Stimulated activated CD4-positive, alpha-beta T cell treated with anti-CD3 and anti-CD28 coated beads, Interleukin-4, amount 100 ng/mL, for 1 hour (primary cell): ENCODE measurements at places on chromosomes 6 and 20.
A peak's percentile ranks its signal among the peaks of the same experiment; 100 is the strongest.

DNA sequence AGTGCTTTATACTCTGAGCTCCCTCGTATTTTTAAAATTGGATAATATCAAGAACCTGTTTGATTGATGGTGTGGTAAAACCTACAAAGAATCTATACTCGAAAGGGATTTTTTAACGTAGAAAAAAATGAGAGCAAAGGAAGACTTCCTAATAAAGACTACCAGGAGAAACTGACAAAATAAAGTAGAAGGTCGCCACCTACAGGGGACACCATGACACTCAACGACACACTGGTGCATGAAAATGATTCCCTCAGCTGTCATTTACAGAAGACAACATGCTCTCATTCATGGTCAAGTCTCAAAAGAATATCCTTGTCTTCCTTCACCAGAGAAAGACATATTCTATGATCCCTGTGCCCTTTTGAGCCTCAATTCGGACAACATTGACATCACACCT, 10.1 kb upstream of the NHSL1 start:
- peak; percentile 20 for DNase-seq

GRCh38 chr6:116010790-116011401, 49.8 kb downstream of the FRK start:
- peak; percentile 42 for DNase-seq

DNA sequence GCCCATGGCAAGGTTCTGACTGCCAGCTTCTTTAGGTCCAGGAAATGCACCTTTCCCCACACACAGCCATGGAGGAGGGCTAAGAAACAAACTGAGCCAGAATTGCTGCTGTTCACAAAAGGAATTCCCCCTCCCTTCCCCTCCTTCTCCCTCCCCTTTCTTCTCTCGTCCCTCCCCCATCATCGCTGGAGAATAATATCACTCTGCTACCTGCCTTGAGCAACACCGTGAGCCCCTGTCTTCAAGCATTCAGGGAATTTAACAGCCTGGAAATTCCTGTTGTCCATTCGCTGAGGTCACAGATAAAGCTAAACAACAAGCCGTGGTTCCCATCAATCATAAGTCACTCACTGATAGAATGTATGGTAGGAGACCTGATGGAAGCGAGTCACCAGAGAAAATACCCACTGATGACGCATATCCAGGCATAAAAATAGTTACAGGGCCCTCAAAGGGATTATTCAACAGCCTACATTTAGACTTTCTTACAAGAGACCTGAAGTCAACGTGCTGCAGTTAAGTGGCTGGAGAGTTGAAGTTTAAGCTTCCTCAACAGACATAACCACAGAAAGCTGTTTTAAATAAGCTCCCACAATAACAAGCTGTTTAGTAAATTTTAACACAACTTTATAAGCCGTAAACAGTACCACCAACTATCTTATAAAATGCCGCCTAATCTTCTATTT, 59.7 kb downstream of the HIVEP2 start:
- no peak for DNase-seq

- DNase-seq, result no peak
These were observed 299.1 kb upstream of the KCNQ5 start for GRCh38 chr6:72322771-72323170.

DNA sequence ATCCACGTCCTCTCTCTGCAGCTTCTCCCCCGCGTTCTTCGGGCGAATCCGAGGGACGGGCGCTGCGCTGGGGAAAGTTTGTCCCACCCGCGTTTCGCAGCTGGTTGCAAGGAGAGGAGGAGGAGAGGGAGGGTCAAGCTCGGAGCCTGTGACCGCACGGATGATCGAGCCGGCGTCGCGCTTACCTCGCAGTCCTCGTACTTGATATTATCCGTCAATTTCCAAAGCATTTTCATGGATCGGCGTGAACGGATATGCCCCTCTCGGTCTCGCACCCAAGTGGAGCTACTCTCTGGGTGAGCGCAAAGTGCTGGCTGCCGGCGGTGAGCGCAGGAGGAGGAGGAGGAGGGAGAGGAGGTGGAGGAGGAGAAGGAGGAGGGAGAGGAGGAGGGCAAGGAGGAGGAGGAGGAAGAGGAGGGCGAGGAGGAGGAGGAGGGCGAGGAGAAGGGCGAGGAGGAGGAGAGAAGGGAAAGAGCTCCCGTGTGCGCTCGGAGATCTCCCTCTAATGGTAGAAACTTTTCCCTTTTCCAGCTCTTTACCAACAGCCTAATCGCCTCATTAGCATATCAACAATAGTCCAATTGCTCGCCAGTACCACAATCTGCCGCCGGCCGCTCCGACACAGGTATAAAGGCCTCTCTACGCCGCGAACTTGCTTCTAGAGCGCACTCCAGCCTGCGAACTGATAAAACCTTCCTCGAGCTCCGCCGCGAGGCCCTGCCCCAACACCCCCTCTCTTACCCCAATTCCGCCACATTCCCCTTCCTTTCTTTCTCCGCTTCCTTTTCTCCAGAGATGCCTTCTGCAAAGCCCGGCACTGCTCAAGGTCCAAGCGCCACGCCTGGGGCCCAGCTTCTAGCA, at the start of gene TFAP2A:
Gene TFAP2A (minus strand): TSS at position 319 of the 861 bp plus-strand sequence. CDS start 83 bp downstream, at position 236.
- DNase-seq, result no peak

DNA sequence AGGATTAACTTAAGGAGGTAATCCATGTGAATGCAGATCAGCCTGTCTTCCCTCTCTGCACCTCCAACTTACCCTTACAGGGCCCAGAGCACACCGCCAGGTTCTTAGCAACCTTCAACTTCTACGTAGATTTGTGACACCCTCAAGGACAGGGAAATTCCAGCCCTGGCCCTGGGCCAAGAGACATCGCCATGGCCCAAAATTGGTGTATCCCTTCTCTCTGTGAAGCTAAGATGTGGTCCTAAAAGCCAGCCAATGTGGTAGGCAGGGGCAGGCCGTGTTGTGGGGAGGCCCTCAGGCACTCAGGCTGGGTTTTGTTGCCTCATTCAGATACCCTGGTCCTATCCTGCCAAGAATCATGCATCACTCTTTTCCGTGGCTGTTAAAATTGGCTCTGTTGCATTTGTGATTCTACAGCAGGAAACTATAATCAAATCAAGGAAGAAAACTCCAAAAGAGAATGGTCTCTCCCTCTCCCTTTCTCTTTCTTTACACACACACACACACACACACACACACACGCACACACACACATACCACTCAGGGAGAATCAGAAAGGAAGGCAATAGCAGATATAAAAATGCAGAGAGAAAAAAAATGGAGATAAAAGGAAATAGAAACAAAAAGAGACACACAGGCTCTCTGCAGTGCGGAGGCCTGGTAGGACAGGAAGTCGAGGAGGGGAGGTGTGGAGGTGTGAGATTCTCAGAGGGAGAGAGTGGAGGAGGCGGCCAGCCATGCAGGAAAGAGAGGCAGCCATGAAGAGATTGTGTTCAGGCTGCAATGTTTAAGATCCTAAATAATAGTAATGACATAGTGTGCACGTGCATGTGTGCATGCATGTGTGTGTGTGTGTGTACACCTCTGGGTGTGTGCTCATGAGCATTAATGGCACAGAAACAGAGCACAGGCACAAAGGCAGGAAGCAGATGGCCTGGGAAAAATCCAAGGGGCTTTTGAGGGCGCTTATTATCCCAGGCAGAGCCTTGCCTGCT, 201.8 kb upstream of the LRFN2 start:
- peak; percentile 39 for DNase-seq

- DNase-seq, result no peak
These were observed 87.7 kb downstream of the CDH22 start for GRCh38 chr20:46220455-46221207.

DNA sequence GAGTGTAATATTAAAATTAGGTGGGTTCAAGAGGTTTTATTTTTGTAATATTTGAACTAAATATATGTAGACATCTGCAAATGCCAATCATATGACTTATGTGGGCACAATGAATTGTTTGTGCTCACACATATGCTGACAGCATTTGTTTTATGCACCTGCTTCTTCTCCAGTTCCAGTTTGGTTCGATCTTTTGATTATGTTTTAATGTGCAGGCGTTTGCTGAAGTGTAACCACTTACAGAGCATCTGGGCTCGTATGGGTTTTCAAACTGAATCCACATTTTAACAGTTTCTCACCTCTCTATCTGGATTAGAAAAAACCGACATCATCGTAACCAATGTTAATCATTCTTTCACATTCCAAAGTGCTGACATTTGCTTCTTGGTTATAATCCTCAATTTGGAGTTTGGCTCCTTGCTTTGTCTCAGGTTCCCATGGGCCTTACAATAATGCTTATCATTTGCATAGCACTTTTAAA, 129.1 kb upstream of the SPACA1 start:
- DNase-seq, result no peak

DNA sequence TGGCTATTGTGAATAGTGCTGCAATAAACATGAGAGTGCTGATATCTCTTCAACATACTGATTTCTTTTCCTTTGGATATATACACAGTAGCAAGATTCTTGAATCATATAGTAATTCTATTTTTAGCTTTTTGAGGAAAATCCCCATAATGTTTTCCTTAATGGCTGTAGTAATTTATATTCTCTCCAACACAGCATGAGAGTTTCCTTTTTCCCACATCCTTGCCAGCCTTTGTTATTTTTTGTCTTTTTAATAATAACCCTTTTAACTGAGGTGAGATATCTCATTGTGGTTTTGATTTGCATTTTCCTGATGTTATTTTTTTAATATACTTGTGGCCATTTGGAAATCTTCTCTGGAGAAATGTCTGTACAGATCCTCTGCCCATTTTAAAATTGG, 132.6 kb downstream of the PRL start:
- no peak for DNase-seq

- no peak for DNase-seq
These were observed 49.9 kb downstream of the TULP4 start for GRCh38 chr6:158361961-158362669.
